ENCODE measurements at places on chromosomes 16 and 17. TPM values are rescaled to one million over a fixed set of nuclear protein-coding genes. Genes with fewer than 3 reads are reported as not detected.

OR1A1 gene
- not detected for total RNA-seq

PDILT gene
- not detected for total RNA-seq

GRCh38 chr17:38701504-38702165 is 3.4 kb upstream of the MLLT6 start:
- DNase-seq: no peak

- no peak for DNase-seq
These were observed 38.9 kb downstream of the MRPS23 start for GRCh38 chr17:57810721-57811637.

GRCh38 chr17:49210158-49211029 is at the start of the genes ABI3 and GNGT2:
Gene ABI3, plus strand, starts transcription at chr17:49210707. Its CDS starts 18 bp downstream, at chr17:49210725.
Gene GNGT2, minus strand, starts transcription at chr17:49210574. Its CDS starts 3,152 bp downstream, at chr17:49207422.
- DNase-seq: no peak

MYH1 gene
- total RNA-seq: not detected

TMIGD1 gene
- not detected for total RNA-seq

ESRP2 gene
- 36.4 TPM for total RNA-seq

DNA sequence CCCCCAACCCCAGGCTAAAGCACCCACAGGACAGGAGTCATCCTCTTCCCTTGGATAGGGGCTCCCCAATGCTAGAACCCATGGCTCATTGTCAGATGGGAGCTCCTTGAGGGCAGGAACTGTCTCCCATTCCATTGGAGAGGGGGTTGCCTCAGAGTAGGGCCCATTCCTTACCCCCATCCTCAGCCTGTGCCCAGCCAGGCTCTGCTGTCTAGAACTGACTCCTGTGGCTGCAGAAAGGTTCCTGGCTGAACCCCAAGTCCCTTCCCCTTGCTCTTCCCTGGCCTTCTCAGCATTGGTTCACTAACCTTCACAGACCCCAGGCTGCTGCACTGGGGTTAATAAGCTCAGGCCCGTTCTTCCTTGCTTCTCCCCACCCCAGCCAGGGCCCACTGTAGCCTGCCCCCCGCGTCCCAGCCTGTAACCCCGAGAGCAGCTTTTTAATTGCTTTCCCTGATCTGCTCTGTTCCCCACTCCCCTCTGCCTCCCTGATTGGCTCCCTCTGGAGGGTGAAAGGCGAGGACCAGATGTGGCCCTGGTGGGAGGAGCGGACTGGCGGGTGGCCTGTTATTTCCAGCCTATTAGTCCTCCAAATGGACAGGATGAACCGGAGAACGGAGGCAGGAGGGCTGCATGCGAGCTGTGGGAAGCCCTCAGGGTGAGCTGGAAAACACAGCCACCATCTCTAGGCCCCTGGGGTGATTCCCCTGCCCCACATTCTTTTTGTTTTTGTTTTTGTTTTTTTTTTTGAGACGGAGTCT is 6.0 kb upstream of the GFAP start:
- no peak for DNase-seq

DNA sequence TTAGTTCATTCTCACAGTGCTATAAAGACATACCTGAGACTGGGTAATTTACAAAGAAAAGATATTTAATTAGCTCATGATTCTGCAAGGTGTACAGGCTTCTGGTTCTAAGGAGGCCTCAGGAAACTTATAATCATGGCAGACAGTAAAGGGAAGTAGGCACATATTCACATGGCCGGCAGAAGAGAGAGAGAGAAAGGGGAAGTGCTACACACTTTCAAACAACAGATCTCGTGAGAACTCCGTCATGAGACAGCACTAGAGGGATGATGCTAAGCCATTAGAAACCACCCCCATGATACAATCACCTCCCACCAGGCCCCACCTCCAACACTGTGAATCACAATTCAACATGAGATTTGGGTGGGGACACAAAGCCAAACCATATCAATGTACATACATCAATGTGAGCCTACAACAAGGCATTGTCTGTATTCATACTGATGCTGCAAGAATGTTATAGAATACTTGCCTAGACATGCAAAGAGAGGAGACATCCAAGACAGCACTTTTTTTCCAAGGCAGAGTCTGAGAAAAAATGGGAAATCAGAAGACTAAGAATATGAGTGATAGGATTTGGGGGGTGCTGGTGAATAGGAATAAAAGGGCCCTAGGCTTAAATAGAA is 114.8 kb upstream of the XYLT1 start:
- no peak for DNase-seq

DNA sequence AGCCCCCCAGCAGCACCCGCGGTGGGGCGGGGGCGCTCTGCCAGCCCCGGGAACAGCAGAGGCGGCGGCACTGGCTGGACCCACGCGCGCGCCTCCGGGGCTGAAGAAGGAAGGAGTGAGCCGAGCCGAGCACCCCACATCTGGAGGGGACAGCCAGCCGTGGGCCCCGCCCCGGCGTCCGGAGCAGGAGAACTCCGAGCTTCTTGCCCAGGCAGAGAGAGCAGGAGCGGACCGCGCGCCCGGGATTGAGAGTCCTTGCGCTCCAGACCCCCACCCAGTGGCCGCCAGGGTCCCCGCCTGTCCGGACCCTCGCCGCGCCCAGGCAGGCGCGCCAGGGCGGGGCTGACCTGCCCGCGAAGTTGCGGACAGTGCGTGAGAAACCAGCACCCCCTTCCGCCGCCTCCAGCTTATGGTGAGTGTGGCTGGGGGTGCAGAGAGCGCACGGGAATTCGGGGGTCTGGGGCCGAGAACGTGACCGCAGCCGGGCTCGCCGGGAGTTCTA is 921.9 kb upstream of the EEF2KMT start:
- no peak for DNase-seq

Data from PC-9 (cell line).